ENCODE measurements at places on chromosomes 7 and 10.

- DNase-seq, result no peak
These were observed 68.9 kb downstream of the MAD1L1 start for GRCh38 chr7:2163600-2164555.

GRCh38 chr7:132399367-132399766, 176.9 kb downstream of the PLXNA4 start:
- no peak for DNase-seq

- DNase-seq, result no peak
These were observed 119.9 kb downstream of the CNOT4 start for GRCh38 chr7:135389971-135390370.

DNA sequence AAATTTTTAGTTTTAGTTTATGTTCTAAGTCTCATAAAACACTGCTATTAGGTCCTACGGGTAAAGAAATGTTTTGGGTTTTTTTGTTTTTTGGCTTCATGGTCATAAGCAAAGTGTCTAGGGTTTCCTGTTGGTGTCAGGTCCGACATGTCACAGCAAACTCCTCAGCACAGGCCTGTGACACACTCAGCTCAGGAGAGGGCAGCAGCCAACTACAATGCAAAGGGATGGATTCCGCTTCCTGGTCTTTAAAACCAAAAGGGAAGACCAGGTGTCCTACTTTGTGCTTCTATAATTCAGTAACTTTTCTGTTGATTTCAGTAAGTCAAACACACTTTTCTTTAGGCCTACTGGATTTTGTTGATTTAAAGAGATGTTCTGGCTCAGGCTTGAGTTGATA, 83.8 kb upstream of the MACROH2A2 start:
- no peak for DNase-seq

DNA sequence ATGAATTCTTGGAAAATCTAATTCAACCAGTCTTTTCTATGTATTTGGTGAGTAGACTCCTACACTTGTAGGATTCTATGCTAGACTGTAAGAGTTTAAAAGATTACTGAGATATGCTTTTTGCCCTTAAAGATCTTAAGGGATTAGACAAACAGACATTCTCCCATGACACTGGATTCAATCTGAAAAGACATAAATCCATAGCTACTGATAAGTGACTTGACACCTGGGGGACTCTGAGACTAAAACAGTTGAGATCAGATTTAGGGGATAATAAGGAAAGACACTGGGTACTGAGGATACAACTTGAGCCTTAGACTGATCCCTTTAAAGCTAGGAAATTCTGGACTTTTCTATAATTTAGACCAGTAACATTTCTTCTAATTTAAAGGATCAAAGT, 1233.4 kb downstream of the XPNPEP1 start:
- no peak for DNase-seq

- no peak for DNase-seq
These were observed 27.4 kb downstream of the EPDR1 start for GRCh38 chr7:37947941-37948210.

DNA sequence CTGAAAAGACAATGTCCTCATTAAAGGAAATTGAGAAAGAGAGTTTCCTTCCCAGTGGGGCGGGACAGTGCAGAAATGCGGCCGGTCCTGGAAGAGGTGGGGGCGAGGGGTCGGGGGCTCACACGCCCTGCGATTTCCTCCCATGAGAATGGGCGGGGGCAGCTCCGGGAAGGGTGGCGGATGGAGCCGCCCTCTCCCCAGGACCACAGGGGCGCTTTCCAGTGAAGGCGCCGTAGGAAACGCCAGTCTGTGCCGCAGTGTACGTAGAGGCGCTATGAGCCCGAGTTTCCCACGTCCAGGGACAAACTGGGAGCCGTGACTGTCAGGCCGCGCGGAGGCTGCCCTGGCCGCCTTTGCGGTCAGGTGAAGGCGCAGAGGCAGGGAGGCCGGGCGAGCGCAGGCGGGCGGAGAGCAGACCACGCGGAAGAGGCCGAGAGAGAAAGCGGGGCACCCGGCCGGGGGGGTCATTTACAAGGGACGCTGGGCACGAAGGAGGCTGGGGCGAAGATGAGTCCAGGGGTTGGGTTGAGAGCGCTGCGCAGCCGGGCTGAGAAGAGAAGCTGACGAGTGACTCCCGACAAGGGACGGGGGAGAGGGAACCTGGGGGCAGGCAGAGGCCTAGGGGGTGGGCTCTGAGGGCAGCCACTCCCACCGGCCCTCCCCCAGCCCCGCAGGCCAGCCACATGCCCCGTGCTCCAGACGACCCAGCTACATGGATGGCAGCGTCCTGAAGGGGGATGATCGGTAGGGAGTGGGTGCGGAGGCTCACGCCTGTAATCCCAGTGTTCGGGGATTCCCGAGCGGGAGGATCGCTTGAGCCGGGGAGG, 45.0 kb downstream of the ALOX5 start:
- peak; percentile 84 for DNase-seq

- DNase-seq, result no peak
These were observed 152.0 kb upstream of the PITRM1 start for GRCh38 chr10:3324612-3325038.

DNA sequence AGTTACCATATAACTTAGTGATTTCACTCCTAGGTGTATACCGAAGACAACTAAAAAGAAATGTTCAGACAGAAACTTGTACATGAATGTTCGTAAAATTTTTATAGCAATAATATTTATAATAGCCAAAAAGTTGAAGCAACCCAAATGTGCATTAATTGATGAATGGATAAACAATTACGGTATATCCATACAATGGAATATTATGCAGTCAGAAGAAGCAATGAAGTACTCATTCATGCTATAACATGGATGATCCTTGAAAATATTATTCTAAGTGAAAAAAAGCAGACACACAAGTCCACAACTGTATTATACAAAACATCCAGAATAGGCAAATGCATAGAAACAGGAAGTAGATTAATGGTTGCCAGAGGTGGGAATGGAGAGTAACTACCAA, 183.9 kb downstream of the RNLS start:
- no peak for DNase-seq

- no peak for DNase-seq
These were observed 35.2 kb upstream of the WDFY4 start for GRCh38 chr10:48649349-48649944.

- no peak for DNase-seq
These were observed 98.5 kb downstream of the CARD11 start for GRCh38 chr7:2945171-2945570.

- no peak for DNase-seq
These were observed 286.3 kb downstream of the HPSE2 start for GRCh38 chr10:98949306-98949705.

DNA sequence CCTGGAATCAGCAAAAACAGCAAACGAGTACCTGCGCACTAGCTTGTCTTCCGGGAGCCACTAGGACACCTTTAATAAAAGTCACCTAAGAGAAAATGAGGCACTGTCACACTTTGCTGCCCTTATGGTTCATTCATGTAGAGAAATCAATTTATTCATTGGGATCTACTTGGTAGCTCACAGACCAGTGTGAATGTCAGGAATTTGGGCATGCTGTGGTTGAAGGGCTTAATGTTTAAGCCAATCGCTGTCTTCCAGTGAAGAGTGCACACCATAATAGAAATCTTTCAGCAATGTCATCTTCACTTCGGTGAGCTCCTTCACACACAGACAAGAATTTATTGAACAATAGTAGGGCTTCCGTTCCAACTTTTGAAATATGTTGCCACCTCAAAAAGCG, 65.1 kb downstream of the MARCHF5 start:
- DNase-seq, result no peak

DNA sequence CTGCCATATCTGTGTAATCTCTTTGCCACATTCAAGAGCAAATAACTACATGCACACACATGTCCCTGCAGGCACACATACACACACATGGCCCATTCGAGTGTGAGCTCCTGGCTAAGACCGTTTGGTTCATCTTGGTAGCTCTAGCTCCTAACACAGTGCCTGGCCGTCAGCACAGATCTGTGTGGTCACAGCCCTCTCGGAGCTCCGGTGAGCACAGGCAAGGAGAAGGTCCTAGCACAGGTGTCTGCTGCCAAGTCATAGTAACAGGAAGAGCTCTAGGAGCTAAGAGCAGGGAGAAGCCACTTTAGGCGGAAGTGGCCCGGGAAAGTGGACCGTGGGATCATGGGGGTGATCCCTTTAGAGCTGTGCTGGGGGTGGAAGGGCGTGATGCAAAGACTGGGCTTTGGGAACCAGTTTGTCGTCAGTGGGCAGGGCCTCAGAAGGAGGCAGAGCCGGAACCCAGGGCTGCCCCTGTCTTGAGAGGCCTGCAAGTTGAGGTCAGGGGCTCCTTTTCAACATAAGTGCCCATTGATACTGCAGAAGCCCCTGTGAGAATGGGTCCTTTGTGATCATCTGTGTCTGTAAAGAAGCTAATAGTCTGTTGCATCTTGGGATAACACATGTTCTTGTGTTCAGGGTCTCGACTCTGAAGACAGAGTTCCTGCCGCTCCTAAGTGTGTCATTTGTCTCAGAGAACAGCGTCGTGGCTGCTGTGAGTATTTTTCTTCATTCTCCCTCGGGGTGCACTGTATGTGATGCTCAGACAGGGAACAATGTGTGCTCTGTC, 16.6 kb upstream of the ARPC1B start:
- no peak for DNase-seq

- peak; percentile 22 for DNase-seq
These were observed 2.8 kb upstream of the ELN start for GRCh38 chr7:74025146-74025545.

DNA sequence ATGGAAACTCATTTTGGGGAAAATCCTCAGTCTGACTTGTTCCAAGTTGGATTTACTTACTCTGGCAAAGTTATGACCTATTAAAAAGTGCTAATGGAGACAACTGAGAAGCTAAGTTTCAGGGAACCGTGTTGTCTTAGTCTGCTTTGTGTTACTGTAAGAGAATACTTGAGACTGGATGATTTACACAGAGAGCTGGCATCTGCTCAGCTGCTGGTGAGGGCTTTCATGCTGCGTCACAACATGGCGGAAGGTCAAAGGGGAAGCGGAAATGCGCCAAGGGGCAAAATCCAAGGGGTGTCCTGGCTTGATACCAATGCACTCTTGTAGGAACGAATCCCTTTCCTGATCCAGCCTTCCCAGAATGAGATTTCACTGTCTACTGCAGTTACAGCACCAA, 46.4 kb downstream of the MTURN start:
- no peak for DNase-seq

- no peak for DNase-seq
These were observed 44.2 kb downstream of the BPGM start for GRCh38 chr7:134690614-134691504.

GRCh38 chr10:3241274-3241921, 68.8 kb upstream of the PITRM1 start:
- DNase-seq, result no peak

DNA sequence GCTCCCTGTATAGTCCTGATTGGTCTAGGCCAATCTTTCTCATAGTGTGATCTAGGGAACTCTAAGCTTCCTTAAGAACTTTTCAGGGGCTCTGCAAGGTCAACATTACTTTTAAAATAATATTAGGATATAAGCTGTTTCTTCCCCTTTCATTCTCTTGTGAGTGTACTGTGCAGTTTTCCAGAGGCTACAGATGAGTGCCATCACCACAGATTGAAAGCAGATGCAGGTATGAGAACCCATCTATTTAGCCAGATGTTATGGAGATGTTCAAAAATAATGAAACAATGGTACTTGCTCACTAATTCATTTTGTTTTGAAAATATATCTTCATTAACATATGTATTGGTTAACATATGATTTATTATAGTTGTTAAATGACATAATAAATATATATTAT, 169.2 kb upstream of the SEMA3A start:
- no peak for DNase-seq

DNA sequence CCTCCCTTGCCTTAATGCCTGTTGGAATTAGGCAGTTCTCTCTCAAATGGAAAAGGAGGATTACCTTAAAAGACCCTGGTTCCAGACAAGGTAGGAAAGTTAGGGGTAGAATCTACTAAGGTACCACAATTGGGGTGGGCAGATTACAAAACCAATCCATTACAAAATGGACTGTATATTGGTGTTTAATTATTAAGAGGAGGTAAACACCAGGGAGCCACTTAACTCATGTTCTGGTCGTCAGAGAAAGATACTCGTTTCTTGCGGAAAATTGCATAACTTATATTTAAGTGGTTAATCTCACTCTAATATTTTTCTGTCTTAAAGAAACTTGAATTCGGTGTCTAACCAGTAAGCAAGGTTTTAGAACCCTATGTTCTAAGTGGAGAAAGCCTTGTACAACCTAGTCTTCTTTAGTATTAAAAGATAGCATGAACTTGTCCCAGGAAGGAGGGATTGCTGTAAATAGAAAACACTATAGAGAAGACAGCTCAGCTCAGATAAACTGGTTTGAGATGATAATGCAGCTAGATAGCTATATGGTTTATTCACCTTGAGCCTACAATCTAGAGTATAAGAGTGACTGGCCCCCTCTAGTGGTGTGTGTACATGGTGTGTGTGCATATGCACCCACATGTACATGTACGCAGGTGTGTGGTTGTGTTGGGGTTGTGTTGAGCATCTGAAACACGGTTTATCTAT, 58.0 kb upstream of the STRIP2 start:
- no peak for DNase-seq

DNA sequence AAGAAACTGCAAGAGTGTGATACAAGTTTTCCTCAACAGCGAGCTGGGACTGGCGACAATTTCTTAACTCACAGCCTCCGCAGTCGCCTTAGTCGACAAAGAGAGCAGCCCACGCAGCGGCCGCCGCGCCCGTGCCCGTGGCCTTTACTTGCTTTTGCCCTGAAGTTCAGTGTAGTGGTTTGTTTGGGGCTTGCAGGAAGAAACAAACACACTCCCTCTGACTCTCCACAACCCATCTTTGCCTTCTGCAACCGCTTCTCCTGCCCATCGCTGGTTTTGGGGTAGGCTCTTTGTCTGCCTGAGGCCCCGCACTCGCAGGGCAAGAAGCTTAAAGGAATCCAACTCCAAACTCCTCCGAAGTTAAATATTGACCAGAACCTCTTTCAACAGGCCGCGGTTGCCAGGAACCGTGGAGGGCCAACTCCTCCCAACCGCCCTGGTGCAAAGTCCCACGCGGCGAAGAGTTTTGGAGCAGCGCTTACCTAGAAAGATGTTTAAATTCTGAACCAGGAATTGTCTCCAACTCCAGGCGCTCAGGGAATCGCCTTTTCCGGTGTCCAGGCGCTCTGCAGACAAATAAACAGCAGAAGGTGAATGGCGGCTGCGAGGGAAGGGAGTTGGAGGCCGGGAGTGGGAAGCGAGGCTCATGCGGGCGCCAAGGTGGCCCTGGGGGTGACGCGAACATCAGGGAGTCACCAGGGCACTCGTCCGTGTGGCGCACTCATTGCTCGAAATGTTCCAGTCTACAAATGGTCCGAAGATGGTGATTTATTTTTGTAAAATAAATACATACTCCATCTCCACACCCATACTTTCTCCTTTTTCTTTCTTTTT, 8.3 kb downstream of the HOXA4 start:
- peak; percentile 27 for DNase-seq
